ENCODE measurements at places on chromosomes 3 and 15.

DNA sequence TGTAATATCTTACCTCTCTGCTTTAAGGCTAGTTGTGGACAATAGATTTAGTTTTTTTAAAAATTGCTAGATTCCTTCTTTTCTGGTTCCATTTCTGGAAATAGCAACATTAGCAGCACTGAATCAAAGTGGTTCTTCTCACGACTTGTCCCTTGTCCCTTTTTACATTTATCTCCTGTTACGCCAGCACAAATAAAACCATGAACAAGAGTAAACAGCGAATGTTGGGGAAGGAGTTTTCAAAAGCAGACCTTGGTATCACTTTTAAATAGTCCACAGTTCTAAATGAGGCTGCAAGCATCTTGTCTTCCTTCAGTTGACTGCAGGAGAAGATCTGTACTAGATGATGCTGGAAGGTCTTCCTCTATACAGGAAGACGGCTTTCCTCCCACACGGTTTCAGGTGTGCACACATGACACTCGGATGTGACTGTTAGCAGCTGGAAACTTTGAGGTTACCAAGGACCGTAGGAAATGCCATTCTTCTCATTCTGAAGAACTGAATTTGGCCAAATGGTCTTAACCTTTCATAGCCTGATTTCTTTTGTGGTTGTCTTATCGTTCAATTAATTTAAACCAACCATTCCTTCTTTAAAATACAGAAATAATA, 251.0 kb upstream of the ICE2 start:
- no peak for DNase-seq

GRCh38 chr15:30990446-30991254, 778 bp downstream of the MTMR10 start:
- DNase-seq = peak; percentile 26

- DNase-seq = no peak
Measured at GRCh38 chr3:10010421-10010877, 15.8 kb upstream of the FANCD2 start.

DNA sequence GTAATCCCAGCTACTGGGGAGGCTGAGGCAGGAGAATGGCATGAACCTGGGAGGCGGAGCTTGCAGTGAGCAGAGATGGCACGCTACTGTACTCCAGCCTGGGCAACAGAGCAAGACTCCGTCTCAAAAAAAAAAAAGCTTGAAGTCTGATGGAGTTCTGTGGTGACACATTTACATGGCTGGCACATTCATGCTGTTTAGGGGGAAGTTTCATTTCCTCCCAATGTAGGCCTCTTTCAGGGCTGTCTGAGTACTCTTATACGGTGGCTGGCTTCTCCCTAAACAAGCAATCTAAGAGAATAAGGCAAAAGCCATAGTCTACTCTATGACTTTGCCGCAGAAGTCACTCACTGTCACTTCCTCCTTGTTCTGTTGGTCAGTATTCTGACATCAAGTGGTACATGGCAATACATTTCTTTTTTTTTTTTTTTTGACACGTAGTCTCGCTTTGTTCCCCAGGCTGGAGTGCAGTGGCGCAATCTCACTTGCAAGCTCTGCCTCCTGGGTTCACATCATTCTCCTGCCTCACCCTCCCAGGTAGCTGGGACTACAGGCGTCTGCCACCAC, 41.2 kb downstream of the OIP5 start:
- no peak for DNase-seq

DNA sequence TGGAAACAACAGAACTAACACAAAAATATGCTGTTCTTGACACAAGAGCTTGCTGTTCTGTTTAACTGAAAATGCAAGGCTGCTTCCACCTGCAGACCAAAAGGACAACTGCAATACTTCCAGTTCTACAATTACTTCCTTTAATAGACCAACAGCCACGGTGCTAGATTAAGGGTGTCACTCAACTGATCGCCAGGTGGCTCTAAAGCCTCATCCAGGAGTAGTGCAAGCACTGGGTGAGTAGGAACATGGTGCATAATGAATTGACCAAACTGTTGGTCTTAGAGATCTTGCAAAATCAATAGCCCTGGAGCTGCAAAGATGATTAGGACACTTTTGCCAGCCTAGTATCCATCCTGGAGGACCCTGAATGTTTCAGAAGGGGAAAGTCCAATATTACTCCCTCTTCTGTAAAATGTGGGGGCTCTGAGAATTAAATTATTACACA, 3.6 kb upstream of the CLDN16 start:
- DNase-seq = peak; percentile 60

DNA sequence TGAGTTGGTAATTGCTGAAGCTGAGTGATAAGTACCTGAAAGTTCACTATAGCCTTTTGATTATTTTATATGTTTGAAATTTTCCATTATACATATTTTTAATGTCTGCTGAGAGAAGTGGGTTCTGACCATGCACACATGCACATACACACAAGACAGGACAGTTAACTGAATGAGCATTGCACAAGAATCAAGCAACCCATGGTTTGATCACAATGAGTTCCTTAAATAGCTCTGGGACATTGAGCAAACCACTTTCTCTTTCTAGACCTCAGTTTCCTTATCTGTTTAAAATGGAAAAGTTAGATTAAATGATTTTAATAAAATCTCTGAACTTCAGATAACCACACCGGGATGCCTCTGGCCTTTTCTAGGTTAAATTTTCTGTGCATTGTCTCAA, 26.7 kb downstream of the SNTN start:
- DNase-seq = no peak

GRCh38 chr15:60917461-60918145, 311.5 kb downstream of the RORA start:
- no peak for DNase-seq

GRCh38 chr3:194306109-194306686, 44.9 kb downstream of the CPN2 start:
- peak; percentile 85 for DNase-seq

GRCh38 chr3:129656659-129657247, 50.3 kb upstream of the PLXND1 start:
- DNase-seq = no peak

GRCh38 chr3:119898478-119899191, 116.7 kb downstream of the NR1I2 start:
- DNase-seq = no peak

DNA sequence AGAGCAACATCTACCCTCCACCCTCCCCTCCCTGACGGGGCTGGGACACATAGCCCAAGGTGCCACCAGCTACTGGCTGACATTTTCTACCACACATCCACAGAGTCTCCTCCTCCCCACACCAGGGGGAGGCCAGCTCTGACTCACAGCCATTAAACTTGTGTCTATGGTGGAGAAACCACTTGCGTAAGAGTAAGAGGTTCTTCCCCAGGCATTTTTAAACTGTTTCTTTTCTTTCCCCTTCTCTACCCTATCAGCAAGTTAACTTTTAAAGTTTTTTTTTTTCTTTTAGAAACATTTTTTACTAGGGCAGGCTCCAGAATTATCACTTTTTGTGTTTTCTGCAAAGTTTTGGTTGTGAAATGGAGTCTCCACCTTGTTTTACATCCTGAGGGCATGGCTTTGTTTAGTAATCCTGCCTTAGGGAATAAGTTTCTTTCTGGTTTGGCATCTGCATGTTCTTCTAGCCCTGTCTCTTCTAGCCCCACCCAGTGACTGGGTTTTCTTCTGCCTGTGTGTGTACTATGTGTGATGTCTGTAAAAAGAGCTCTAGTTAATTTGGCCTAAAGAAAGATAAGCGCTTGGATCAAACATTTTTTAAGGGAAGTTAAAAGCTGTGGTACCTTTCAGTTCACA, 148.8 kb upstream of the GADL1 start:
- no peak for DNase-seq

DNA sequence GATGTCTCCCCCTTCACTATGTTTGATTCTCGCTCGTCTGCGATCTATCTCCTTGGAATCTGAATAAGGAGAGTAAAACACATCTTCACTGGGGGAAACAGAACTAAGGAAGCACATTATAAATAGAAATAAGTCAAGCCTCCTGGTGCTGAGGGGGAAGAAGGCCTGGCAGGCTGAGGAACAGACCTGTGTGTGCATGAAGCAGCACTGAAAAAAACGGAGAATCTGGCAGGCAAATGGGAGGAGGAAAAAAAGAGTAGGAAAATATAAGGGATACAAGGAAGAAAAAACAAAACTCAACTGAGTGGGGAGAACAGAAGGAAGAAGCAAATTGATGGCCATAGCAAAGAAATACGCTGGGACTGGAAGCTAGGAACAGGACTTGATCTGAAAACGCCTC, 25.7 kb downstream of the PARP16 start:
- no peak for DNase-seq

GRCh38 chr15:54841701-54842305, 354.9 kb downstream of the RSL24D1 start:
- DNase-seq = no peak

DNA sequence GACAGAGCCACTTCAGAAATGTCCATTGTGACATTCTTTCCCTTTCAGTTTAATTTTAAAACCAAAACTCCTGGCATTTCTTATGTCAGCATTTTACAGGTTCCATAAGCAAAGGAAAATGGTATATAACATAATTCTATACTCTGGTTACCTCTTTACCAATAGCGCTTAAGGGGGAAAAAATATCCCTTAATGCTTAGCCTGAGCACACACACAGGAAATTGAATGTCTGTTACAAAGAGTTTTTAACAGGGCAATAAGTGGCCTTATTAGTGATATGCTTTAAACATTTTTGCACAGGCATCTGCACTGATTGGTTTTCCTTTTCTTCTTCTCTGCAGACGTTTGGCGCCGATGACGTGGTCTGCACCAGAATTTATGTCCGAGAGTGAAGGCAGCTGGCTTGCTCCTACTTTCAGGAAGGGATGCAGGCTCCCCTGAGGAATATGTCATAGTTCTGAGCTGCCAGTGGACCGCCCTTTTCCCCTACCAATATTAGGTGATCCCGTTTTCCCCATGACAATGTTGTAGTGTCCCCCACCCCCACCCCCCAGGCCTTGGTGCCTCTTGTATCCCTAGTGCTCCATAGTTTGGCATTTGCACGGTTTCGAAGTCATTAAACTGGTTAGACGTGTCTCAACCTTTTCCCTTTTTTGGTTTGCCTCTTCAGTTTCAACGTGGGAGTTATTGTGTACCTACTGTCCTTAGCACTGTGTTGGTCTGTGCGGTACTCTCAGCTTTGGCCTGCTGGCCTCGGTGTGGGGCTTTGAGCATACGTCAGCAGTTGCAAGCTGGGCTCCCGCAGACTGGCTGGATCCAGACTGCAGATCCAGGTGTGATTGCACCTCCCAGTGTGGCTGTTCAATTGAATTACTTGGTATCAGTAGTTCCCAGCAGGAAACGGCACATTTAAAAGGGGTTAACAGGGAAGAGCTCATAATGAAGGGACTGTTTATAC, 7.7 kb downstream of the CRABP1 start:
- no peak for DNase-seq

DNA sequence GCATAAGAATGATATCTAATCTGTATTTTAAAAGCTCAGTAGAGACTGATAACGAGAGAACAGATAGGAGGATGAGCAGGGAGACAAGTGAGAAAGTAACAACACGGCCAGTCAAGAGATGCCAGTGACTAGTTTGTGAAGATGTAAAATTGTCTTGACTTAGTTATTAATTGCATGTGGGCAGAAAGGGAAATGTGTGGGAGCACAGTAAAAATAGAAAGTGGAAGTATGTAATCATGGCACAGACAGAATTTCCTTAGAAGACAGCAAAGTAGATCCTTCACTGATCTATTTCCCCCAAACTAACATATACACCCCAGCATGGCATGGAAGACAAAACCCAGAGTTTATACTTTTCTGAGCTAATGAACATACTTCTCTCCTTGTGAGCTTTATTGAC, 344.5 kb downstream of the FGF12 start:
- DNase-seq = no peak

GRCh38 chr15:90603893-90604292, 74.2 kb downstream of the CRTC3 start:
- DNase-seq = peak; percentile 18

- no peak for DNase-seq
Measured at GRCh38 chr3:100957261-100957986, 35.8 kb downstream of the ABI3BP start.

DNA sequence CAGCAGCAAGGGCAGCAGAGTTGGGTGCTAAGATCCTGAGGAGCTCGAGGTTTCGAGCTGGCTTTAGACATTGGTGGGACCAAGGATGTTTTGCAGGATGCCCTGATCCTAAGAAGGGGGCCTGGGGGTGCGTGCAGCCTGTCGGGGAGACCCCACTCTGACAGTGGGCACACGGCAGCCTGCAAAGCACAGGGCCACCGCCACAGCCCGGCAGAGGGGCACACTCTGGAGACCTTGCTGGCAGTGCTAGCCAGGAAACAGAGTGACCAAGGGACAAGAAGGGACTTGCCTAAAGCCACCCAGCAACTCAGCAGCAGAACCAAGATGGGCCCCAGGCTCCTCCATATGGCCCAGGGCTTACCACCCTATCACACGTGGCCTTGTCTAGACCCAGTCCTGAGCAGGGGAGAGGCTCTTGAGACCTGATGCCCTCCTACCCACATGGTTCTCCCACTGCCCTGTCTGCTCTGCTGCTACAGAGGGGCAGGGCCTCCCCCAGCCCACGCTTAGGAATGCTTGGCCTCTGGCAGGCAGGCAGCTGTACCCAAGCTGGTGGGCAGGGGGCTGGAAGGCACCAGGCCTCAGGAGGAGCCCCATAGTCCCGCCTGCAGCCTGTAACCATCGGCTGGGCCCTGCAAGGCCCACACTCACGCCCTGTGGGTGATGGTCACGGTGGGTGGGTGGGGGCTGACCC, 18.8 kb downstream of the SEC61A1 start:
- DNase-seq = no peak

GRCh38 chr15:29405564-29405963, 135.9 kb upstream of the NSMCE3 start:
- no peak for DNase-seq

GRCh38 chr15:89799011-89799911, 15.4 kb downstream of the ANPEP start:
- DNase-seq = no peak

- no peak for DNase-seq
Measured at GRCh38 chr3:156576651-156577348, 21.9 kb upstream of the SSR3 start.

DNA sequence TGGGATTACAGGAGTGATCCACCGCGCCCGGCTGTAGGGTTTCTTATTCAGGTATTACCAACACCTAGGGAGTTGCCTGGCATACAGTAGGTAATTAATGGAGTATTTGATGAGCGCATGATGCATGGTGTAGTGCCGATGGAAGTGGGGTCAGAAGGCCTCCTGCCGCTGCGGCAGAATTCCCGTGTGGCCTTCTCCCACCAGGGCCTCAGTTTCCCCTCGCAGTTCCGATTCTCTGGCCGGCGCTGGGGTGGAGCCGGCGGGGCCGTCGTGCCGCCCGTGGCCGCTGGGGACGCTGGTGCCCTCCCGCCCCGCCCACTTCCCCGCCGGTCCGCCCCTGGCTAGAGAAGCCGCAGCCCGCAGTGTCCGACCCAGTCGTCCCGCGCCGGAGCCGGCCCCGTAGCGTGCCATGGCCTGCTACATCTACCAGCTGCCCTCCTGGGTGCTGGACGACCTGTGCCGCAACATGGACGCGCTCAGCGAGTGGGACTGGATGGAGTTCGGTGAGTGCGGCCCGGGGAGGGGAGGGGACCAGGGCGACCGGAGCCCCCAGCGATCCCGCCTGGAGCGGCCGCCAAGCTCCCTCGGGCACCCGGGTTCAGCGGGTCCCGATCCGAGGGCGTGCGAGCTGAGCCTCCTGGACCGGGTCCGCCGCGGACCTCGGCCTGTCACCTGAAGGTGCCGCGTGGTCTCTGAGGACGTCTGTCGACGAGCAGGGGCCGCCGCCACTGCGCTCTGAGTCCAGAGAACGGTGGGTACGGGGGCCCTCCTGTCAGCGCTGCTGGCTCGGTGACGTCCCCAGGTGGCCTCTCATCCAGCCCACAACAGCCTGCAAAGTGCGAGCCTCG, at the start of gene IRAK2:
IRAK2 (plus strand) TSS at position 374 of the 848 bp plus-strand sequence; CDS start at position 410, 36 bp downstream.
- peak; percentile 70 for DNase-seq

Measured in RPMI8226 (cell line).